Activated CD4-positive, CD25-positive, alpha-beta regulatory T cell treated with anti-CD3 and anti-CD28 coated beads, Interleukin-2, amount 50 U/mL, for 72 hours (primary cell): ENCODE measurements at places on chromosomes 2 and 18.

DNA sequence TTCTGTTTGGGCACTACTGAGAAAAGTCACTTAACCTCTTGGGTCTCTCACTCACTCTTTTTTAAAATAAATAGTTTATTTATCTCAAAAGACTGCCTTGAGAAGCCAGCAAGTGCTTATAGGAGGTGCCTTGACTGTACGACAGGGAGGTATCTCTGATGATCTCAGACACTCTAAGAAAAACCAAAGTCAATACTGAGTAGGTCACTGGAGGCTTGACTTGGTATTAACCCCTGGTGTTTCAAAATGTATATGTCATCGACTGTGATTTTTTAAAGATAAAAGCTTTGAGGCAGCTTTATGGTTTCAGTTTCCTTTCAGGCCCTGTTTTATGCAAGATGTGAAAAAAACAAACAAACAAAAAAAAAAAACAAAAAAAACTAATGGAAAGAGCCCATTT is 33.7 kb downstream of the MREG start:
- no peak for DNase-seq

- no peak for DNase-seq
Measured at GRCh38 chr2:235963853-235964577, 204.2 kb downstream of the GBX2 start.

- DNase-seq, result no peak
Measured at GRCh38 chr18:70417847-70418246, 129.0 kb downstream of the SOCS6 start.

- DNase-seq, result no peak
Measured at GRCh38 chr18:72056171-72056570, 488.0 kb downstream of the CBLN2 start.

- DNase-seq, result no peak
Measured at GRCh38 chr18:35466815-35467623, 30.7 kb downstream of the INO80C start.

- no peak for DNase-seq
Measured at GRCh38 chr2:239498981-239499634, 98.3 kb upstream of the HDAC4 start.

DNA sequence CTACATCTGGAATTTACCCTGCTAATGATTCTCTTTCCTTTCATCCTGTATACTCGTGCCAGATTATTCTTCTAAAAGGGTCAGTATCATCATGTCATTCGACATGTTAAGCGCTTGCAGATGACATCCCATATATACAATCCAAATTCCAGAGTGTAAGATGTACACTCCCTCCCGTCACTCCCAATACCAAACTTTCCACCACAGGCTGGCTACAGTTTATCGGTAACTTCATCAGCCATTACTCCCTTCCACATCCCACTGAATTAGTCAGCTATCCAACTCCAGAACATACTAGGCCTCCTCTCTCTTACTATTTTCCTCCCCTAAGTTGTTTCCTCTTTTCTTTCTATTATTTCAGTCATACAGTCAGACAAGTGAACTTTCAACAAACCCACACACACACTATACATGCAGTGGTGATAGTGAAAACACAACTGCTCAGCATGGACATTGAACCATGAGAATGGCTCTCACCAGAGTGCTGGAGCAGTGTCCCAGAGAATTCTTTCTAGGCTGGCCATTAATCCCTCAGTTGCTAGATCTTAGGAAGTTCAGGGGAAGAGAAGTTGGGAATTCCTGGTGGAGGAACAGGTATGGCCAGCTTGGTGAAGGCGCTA is 10.6 kb upstream of the NMI start:
- DNase-seq, result no peak
